NCI-H446 (cell line): ENCODE measurements at places on chromosomes 16 and 17.

DNA sequence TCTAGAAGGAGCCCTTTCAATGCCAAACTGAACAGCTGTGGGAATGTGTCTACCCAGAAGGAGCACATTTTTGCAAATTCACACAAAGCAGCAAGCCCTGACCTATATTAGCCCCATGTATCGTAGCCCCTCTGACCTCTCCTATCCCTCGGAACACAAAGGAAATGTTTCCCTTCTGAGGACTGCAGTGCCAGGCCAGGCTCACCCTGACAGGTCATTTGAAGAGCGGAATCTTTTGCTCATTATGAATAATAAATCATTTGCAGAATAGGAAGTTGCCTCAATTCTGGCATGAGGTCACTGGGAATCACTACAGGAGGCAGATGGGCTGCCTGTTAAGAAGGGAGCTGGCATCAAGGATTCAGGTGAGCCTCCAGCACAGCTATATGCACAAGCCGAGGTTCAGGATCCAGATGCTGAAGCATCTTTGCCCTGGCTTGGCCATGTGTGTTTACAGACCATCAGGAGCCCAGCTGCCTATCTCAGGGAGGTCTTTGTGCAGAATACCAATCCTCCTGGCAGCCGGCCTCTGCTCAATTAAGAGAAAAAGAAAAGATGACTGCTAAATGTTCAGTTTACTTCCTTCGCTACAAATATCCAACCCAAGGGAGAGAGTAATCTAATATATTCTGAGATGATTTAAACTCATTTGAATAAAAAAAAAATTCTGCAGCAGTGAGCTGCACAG lies 119.4 kb downstream of the USP31 start:
- DNase-seq: no peak

DNA sequence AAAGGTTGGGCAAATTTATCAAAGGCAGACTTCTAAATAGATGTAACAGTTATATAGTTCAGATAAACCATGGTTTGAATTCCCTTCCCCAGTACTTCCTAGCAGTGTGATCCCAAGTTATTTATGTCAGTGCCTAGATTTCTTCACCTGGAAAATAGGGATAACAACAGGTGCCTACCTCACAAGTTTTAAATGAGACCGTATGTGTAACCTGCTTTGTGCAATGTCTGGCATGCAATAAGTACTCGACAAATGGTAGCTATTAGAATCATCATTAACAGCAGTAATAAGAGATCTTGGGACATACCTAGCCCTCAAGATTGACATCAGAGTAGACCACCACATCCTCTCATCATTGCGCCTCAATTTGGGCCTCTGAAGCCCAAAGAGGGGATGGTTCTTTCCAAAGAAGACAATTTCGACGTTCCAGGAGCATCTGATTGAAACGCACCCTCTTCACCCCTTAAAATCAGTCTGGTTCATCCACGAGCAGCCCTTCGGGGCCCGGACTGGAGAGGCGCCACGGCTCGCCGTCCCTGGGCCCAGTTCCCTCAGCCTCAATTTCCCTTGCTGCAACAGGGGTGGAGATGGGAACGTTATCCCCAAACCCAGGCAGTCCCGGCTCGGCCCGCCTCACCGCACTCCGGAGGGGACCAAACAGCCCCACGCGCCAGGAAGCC lies 541 bp downstream of the ACACA start:
- DNase-seq: no peak

- no peak for DNase-seq
These were observed 1616.4 kb downstream of the CDH8 start for GRCh38 chr16:60419859-60420258.

GRCh38 chr16:66032841-66033240 lies 333.6 kb upstream of the CDH5 start:
- DNase-seq: no peak

- DNase-seq: no peak
These were observed 132.6 kb upstream of the CACNG5 start for GRCh38 chr17:66702106-66702936.

DNA sequence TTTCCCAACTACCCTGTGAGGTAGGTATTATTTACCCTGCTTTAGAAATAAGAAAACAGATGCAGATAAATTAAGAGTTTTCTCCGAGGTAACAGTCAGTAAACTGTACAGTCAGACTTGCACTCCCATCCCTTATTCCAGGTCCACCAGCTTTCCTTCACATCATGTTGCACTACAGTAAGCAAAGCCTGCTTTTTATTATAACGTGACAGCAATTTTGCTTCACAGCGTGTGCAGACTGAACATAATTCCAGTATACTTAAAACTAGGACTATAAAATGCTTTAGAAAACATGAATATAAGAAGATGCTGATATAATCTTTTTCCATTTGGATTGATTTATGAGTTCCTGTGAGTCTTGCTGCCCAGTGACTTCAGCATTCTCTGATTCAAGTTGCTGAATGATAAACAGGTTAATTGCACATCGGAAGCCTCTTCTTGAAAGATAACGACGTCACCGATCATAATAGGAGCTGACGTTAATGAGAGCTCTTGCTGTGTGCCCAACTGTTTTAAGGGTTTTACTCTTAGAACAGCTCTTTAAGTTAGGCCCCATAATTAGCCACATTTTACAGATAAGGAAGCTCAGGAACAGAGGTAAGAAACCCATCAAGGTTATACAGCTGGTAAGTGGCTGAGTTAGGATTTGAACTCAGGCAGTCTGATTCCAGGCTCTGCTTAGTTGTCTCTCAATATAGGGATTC lies 1.4 kb downstream of the LIG3 start:
- DNase-seq: no peak

- DNase-seq: no peak
These were observed 32.8 kb downstream of the UBN1 start for GRCh38 chr16:4880006-4880580.
